Brain (organoid and tissue), 16 donors: ENCODE measurements at places on chromosomes 11 and 22.

- DNase-seq, result peak; percentile 65
Measured at GRCh38 chr11:120681434-120682331, 170.1 kb downstream of the GRIK4 start.

DNA sequence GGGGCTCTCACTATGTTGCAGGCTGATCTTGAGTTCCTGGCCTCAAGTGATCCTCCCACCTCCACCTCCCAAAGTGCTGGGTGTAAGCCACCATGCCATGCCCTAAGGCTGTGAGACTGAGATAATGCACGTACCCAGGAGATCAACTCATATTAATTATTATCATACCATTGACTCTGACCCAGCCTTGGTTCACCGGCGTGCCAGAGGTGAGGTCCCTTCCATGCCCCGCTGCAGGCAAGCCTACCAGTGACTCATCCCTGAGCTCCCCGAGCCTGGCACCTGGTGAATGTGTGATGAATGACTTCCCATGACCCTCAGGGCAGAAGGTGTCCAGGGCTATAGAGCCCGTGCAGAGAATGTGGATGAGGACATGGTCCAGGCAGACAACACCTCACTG, 12.1 kb downstream of the GAL3ST1 start:
- no peak for DNase-seq

- DNase-seq, result no peak
Measured at GRCh38 chr22:29768052-29768693, 1.0 kb downstream of the UQCR10 start.

GRCh38 chr22:45968003-45968650, 8.8 kb downstream of the WNT7B start:
- DNase-seq, result no peak

DNA sequence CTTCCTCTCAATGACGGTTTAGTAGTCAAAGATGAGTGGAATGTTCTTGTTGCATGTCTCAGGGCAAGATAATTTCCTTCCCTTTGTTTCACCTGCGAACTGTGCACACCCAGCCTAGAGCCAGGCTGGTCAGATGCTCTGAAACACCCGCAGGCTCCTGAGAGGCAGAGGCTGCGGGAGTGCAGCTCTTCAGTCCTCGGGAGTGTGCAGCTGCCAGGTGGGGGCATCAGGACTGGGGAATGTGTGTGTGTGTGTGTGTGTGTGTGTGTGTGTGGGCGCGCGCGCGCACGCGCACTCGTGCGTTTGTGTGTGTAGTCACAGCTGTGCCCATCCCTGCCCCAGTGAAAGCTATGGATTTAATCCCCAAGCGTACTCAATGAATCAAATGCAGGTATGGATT, 136.2 kb upstream of the NTM start:
- peak; percentile 41 for DNase-seq

- DNase-seq, result peak; percentile 51
Measured at GRCh38 chr11:81869351-81870065, 864.2 kb downstream of the FAM181B start.
